ENCODE measurements at places on chromosomes 1 and 21.

- DNase-seq: no peak
Observed at GRCh38 chr1:184563308-184563707, 176.5 kb downstream of the C1orf21 start.

GRCh38 chr1:101745551-101746270 lies 251.0 kb downstream of the OLFM3 start:
- no peak for DNase-seq

- DNase-seq: no peak
Observed at GRCh38 chr1:229862017-229862774, 204.8 kb upstream of the GALNT2 start.

- no peak for DNase-seq
Observed at GRCh38 chr1:46190539-46190938, 7.7 kb downstream of the POMGNT1 start.

- no peak for DNase-seq
Observed at GRCh38 chr1:170296642-170297041, 150.9 kb downstream of the NTMT2 start.

DNA sequence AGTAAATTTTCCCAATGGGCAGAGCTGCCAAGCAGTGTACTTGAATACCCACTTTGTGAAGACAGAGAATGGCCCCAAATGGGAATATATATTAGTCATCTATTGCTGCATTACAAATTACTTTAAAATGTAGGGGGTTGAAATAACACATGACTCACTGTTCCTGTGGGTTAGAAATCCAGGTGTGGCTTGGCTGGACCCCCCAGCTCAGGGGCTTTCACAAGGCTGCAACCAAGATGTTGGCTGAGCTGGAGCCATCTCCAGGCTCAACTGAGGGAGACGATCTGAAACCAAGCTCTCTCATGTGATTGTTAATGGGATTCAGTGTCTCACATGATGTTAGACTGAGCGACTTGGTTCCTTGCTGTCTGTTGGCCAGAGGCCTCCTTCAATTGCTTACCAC lies 33.4 kb upstream of the ARHGAP29 start:
- no peak for DNase-seq

- peak; percentile 67 for DNase-seq
Observed at GRCh38 chr1:24503059-24503751, 569 bp downstream of the RCAN3 start.
